ENCODE measurements at places on chromosomes 11 and 22. TPM values are rescaled to one million over a fixed set of nuclear protein-coding genes. Genes with fewer than 3 reads are reported as not detected.

- H3K27me3 ChIP-seq, result peaks cover 45% of the 10 kb centered on the region
- H3K27ac ChIP-seq, result no peak overlapping the region
- no peak overlapping the region for H3K4me3 ChIP-seq
- no peaks in the 10 kb centered on the region for H3K36me3 ChIP-seq
- no peaks in the 10 kb centered on the region for H3K4me1 ChIP-seq
- DNase-seq, result no peak
These were observed 31.9 kb upstream of the FAM181B start for GRCh38 chr11:82765466-82766034.

- H3K27ac ChIP-seq, result no peak overlapping the region
- no peak for DNase-seq
- H3K36me3 ChIP-seq, result no peaks in the 10 kb centered on the region
These were observed 522.9 kb downstream of the NTM start for GRCh38 chr11:131893103-131893890.

Gene CDC42EP2
- polyA plus RNA-seq, result not detected

- no peak for DNase-seq
- H3K4me1 ChIP-seq, result no peaks in the 10 kb centered on the region
- no peak overlapping the region for H3K27ac ChIP-seq
- H3K27me3 ChIP-seq, result no peaks in the 10 kb centered on the region
- H3K4me3 ChIP-seq, result no peak overlapping the region
These were observed 881.4 kb upstream of the CHORDC1 start for GRCh38 chr11:91104237-91104636.

- no peak overlapping the region for H3K4me3 ChIP-seq
- no peaks in the 10 kb centered on the region for H3K36me3 ChIP-seq
- no peak for DNase-seq
- H3K4me1 ChIP-seq, result peaks cover 7% of the 10 kb centered on the region
These were observed 37.7 kb downstream of the ST3GAL4 start for GRCh38 chr11:126393143-126393542.

Gene LDHAL6A
- polyA plus RNA-seq, result not detected

Gene TSGA10IP
- not detected for polyA plus RNA-seq

Gene CHRM1
- not detected for polyA plus RNA-seq

GRCh38 chr11:1760351-1761109, 3.2 kb downstream of the CTSD start:
- no peaks in the 10 kb centered on the region for H3K36me3 ChIP-seq
- peak overlapping the region; percentile 34 for H3K4me3 ChIP-seq
- no peak for DNase-seq

- H3K27me3 ChIP-seq, result peaks cover 16% of the 10 kb centered on the region
- no peak for DNase-seq
- no peak overlapping the region for H3K4me3 ChIP-seq
- no peak overlapping the region for H3K27ac ChIP-seq
These were observed 121.8 kb upstream of the NTM start for GRCh38 chr11:131248588-131248987.

Gene PANX3
- polyA plus RNA-seq, result not detected

- peak; percentile 82 for DNase-seq
- H3K27me3 ChIP-seq, result no peaks in the 10 kb centered on the region
- peaks cover 87% of the 10 kb centered on the region for H3K4me1 ChIP-seq
- H3K27ac ChIP-seq, result peak within 1 kb of the TSS; percentile 95
These were observed at the start of gene BID for GRCh38 chr22:17774206-17774925. TSS of gene BID (minus strand) at chr22:17774469. CDS start at chr22:17750116, 24,353 bp downstream.

DNA sequence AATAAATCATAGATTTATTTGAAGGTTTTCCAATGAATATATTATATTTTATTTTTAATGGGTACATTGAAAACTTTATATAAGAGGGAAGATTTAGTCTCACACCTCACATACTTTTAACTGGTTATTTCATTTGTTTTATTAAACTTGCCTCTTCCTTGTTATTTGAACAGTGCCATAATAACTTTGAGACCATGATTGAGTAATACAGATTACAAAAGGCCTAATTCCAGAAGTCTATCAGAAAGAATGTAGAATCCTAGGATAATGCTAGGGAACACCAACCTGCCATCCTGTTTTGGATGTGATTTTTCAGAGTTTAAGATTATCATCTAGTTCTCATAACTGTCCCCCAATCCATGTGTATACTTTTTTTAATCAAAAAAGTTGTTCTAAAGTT, 102.7 kb upstream of the BIRC3 start:
- no peaks in the 10 kb centered on the region for H3K36me3 ChIP-seq
- DNase-seq, result no peak
- H3K27me3 ChIP-seq, result peaks cover 28% of the 10 kb centered on the region

Gene SLC5A1
- not detected for polyA plus RNA-seq

DNA sequence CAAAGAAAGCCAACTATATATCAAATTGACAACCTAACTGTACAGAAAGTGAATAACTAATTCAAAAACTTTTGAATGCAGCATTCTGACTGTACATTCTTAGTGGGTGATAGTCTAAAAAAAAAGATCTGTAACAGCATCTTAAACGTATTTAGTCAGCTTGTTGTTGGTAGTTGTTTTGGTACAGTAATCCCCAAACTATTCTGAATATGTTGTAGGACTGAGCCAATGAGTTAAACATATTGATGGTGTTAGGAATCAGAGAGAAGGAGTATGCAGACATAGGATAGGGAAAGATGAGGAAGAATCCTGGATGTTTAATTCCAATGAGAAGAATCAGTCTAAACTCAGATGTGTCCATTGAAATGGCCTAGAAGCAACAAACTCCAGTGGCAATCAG, 41.9 kb upstream of the KIRREL3 start:
- H3K27ac ChIP-seq, result no peak overlapping the region
- H3K36me3 ChIP-seq, result no peaks in the 10 kb centered on the region
- H3K27me3 ChIP-seq, result peaks cover 8% of the 10 kb centered on the region
- H3K4me1 ChIP-seq, result no peaks in the 10 kb centered on the region
- H3K4me3 ChIP-seq, result no peak overlapping the region
- no peak for DNase-seq

DNA sequence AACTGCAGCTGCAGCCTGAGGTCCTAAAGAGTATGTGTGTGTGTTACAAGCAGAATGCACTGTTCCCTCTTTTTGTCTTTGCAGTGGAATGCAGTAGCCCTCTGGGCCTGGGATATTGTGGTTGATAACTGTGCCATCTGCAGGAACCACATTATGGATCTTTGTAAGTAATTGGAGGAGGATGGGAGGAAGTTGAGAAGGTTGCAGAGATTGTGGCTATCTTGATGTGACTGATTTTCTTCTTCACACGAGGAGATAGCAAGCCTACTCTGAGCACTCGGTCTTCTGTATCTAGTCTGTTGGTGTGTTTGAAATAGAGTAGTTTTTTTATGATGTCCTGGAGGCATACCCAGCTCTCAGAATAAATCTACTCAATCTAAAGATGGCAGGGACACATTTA, 2.3 kb downstream of the RBX1 start:
- H3K4me1 ChIP-seq, result peaks cover 22% of the 10 kb centered on the region
- H3K27me3 ChIP-seq, result no peaks in the 10 kb centered on the region
- H3K4me3 ChIP-seq, result no peak overlapping the region
- DNase-seq, result no peak
- peak overlapping the region; percentile 38 for H3K27ac ChIP-seq

Gene A4GALT
- polyA plus RNA-seq, result not detected
